ENCODE measurements at places on chromosomes 11 and 22.

GRCh38 chr11:68574308-68574707 lies 110.0 kb upstream of the GAL start:
- DNase-seq: no peak

GRCh38 chr11:131178596-131178995 lies 191.8 kb upstream of the NTM start:
- DNase-seq: no peak

DNA sequence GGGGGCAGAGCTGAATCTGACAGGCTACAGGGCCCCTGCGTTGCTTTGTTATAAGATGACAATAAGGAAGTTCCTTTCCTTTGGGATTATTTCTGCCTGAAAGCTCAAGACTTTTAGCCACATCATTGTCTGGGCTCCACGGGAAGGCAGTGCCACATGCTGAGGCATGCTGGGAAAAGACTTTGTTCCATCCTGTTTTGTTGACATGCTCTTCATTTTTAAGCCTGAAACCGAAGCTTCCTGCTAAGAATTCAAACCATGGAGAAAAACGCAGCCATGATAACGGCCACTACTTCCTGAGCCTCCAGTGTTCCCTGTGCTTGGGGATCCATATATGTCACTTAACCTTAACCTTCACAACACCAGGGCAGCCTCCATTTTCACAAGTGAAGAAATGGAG lies 5.5 kb upstream of the TCF20 start:
- no peak for DNase-seq

DNA sequence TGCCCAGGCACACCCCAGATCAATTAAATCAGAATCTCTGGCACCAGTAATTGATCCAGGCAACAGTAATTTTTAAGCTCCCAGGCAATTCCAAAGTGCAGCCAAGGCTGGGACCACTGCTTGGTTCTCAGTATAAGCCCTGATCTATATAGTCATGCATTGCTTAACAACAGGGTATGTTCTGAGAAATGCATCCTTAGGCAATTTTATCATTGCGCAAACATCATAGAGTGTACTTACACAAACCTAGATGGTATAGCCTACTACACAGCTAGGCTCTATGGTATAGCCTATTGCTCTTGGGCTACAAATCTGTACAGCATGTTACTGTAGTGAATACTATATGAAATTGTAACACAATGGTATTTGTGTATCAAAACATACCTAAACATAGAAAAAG lies 651 bp upstream of the C11orf42 start:
- no peak for DNase-seq

DNA sequence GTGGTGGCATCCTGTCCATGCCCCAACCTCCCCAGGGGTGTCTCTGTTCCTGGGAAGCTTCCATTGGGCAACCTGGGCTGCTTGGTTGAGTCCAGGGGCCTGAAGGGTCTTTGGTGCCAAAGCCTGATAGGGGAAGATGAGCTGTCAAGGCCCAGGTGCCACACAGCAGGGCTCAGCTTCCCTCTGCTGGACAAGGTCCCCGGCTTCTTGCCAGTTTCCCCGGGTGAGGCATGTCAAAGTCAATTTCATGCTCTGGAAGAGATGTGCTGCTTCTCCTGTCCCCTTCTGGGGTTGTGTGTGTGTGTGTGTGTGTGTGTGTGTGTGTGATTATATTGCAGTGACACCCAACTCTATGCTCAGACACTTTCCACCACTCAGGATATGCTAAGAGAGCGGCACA lies 26.9 kb downstream of the TP53I11 start:
- no peak for DNase-seq

GRCh38 chr22:36546092-36546804 lies 17.3 kb upstream of the EIF3D start:
- DNase-seq: peak; percentile 76
